ENCODE measurements at places on chromosomes 2 and 18.

- no peak for DNase-seq
Observed at GRCh38 chr18:34972765-34973414, 68.3 kb upstream of the MAPRE2 start.

GRCh38 chr2:147500229-147500628 lies 344.6 kb upstream of the ACVR2A start:
- no peak for DNase-seq

GRCh38 chr18:48797841-48798255 lies 152.9 kb downstream of the SMAD7 start:
- DNase-seq = no peak

- peak; percentile 35 for DNase-seq
Observed at GRCh38 chr18:45686891-45687611, 36.9 kb upstream of the SLC14A1 start.

- DNase-seq = no peak
Observed at GRCh38 chr2:16613539-16614011, 52.1 kb downstream of the CYRIA start.

GRCh38 chr2:17076533-17076932 lies 410.9 kb upstream of the CYRIA start:
- no peak for DNase-seq

GRCh38 chr18:35368595-35368994 lies 8.5 kb downstream of the ZNF396 start:
- DNase-seq = no peak

- peak; percentile 41 for DNase-seq
Observed at GRCh38 chr2:198054299-198054698, 249.9 kb downstream of the PLCL1 start.

- no peak for DNase-seq
Observed at GRCh38 chr2:155689791-155690190, 642.7 kb downstream of the NR4A2 start.

- no peak for DNase-seq
Observed at GRCh38 chr2:65129286-65129825, 550 bp downstream of the RAB1A start.

- DNase-seq = no peak
Observed at GRCh38 chr2:219430633-219431615, 3.7 kb upstream of the SPEG start.

- no peak for DNase-seq
Observed at GRCh38 chr18:1777843-1778242, 793.5 kb downstream of the METTL4 start.

All from activated CD4-positive, alpha-beta T cell treated with anti-CD3 and anti-CD28 coated beads, Interleukin-2, amount 50 U/mL, for 1 hour (primary cell).